T-helper 2 cell (primary cell): ENCODE measurements at places on chromosomes 11 and 22.

GRCh38 chr22:27494785-27495184 lies 306.8 kb downstream of the MN1 start:
- no peak for DNase-seq

GRCh38 chr22:39518144-39518786 lies 2.1 kb upstream of the ATF4 start:
- no peak for DNase-seq

DNA sequence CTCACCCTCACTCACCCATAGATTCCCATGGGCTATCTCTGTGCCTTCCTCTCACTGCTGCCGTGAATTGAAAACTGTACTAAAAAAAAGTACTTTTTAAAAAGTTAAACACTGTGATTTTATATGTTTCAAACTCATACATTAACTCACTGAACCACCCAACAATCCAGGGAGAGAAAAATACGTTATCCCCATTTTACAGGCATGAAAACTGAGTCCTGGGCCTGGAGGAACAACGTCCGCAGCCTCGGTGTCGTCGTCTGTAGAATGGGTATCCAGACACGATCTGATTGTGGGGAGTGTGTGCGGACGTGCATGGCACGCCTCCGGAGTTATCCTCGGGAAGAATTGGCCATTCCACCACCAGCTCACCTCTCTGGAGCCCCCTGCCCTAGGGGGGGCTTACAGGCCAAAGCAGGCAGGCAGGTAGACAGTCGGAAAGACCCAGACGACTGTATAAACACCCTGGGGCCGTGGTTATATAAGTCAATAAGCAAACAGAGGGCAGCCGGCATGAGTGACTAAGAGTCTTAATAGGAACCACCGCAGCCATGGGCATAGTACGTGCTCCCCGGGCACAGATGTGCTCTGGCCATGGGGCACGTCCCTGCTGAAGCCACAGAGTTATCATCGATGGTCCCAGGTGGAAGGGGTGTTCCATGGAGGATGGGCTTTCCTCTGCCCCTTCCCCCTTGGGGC lies 7.1 kb upstream of the PDGFB start:
- no peak for DNase-seq

DNA sequence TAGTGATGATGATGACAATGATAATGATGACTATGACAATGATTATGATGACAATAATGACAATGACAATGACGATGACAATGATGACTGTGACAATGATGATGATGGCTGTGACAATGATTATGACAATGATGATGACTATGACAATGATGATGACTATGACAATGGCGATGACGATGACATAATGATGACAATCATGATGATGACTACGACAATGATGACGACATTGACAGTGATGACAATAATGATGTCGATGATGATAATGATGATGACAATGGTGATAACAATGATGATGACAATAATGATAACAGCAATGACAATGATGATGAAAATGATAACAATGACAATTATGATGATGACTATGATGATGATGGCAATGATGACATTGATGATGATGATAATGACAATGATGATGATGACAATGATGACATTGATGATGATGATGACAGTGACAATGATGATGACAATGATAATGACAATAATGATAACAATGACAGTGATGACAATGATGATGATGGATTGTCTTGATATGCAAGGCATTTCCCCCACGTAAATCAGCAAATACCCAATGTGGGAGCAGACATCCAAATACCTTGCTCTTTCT lies 37.7 kb downstream of the DHCR7 start:
- no peak for DNase-seq

DNA sequence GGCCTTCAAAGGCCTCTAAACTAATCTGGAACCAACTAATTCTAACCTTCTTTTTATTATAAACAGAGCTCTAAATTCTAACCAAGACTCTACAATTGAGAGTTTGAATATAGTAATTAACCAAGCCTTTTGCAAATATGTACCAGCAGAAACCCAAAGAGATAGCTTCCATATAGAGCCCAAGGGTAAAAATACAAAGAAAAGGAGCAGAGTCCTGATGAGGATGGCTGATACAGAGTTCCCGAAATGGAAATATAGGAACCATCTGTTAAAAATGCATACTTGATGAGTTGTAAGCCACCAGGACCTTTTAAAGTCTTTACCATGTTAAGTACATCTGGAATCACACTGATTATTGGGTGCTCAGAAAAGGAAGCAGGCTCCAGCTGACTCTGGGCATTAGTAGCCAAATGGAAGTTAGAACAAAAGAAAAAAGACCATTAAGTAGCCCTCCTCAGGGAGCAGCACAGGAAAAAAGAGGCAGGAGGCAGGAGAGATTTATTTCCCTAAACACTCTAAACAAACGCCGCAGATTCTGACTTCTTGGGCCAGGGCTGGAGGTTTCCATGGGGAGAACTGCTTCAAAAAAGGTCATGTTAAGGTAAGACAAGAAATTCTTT lies 463.1 kb upstream of the FAT3 start:
- DNase-seq, result no peak

DNA sequence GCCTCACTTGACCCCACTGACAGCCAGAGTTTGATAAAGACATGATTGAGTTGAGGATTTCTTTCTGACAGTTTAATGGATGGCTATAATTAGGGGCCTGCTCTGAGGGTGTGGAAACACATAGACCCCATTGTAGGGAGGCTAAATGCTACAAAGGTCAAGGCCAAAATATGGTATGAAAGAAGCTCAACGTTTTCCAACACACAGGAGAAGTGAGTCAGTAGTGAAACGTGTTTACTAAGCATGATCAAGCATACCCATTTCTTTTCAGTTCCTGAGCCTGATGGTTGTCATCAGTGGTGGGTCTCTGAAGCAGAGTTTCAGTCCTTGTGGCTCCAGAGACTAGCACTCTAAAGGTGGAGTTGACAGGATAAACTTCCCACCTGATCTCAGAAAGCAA lies 69.7 kb downstream of the SNX19 start:
- no peak for DNase-seq

GRCh38 chr11:122981388-122982264 lies at the start of gene BSX:
Gene BSX, minus strand, starts transcription at chr11:122981834. Its CDS starts 163 bp downstream, at chr11:122981671.
- DNase-seq, result peak; percentile 45

GRCh38 chr22:42994917-42995562 lies 19.9 kb downstream of the PACSIN2 start:
- no peak for DNase-seq

GRCh38 chr11:72220696-72221363 lies 3.7 kb upstream of the INPPL1 start:
- DNase-seq, result no peak

DNA sequence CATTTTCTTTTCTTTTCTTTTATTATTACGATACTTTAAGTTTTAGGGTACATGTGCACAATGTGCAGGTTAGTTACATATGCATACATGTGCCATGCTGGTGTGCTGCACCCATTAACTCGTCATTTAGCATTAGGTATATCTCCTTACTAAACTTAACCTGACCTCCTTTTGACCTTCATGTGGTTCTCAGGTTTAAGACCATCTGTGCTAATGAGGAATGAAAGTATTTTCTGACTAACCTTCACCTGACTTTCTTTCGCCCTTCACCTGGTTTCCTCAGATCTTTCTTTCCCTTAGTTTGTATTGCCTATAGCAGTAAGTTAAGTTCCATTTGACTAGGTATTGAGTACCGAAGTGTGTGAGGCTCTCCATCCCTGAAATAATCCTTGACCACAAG lies 6.5 kb downstream of the EXPH5 start:
- DNase-seq, result no peak
